ENCODE measurements at places on chromosomes 3 and 15.
A peak's percentile ranks its signal among the peaks of the same experiment; 100 is the strongest.

DNA sequence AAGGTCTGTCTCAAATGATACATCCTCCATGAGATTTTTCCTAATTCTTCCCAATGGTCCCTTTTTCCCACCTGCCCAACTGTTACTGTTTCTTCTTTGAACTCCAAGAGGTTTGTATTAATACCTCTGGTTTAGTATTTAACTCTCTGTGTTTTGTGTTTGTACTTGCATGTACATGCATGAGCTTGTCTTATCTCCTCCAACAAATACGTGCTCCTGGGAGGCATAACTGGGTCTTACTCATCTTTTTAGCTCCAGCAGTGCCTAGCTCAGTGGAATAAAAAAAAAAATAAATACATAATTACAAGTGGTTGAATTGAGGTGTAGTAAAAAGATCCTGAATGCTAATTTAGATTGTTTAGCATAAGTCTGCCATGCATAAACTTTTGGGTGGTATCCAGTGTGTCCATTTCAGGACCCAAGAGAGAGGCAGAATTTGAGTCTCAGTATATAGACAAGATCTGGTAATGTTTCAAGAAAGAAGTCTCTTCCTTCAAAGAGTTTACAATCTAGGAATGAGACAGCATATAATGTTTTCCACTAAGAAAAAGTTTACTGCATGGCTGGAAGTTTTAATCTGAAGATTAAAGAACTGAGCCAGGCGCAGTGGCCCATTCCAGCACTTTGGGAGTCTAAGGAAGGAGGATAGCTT lies 1.7 kb upstream of the LYSMD2 start:
- DNase-seq: no peak

GRCh38 chr3:81726132-81726531 lies 35.3 kb downstream of the GBE1 start:
- no peak for DNase-seq

DNA sequence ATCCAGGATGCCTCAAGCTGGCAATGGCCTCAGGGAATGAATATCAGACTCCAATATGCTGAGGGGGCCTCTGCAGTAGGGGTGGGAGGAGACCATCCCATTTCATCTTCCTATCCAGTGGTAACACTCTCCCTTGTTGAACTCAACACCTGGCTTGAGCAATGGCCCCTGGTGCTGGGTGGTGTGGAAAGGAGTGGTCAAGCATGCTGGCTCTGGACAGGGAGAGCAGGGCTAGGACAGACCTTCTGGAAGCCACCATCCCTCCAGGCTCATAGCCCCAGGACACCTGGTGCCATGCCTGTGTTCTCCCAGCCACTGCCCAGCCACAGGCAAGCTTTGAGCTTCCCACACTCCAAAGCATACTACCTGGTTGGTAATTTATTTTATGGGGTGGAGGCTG lies 9.6 kb downstream of the DNAH1 start:
- DNase-seq: no peak

- DNase-seq: no peak
These were observed 9.8 kb downstream of the PLEKHO2 start for GRCh38 chr15:64851503-64851840.

GRCh38 chr3:48641396-48641795 lies 6.1 kb upstream of the SLC26A6 start:
- no peak for DNase-seq

- DNase-seq: no peak
These were observed 63.3 kb downstream of the ULK4 start for GRCh38 chr3:41898631-41899030.

GRCh38 chr3:187935623-187936156 lies 190.4 kb upstream of the BCL6 start:
- DNase-seq: peak; percentile 31

- no peak for DNase-seq
These were observed 42.5 kb downstream of the RAB7A start for GRCh38 chr3:128768471-128768870.

DNA sequence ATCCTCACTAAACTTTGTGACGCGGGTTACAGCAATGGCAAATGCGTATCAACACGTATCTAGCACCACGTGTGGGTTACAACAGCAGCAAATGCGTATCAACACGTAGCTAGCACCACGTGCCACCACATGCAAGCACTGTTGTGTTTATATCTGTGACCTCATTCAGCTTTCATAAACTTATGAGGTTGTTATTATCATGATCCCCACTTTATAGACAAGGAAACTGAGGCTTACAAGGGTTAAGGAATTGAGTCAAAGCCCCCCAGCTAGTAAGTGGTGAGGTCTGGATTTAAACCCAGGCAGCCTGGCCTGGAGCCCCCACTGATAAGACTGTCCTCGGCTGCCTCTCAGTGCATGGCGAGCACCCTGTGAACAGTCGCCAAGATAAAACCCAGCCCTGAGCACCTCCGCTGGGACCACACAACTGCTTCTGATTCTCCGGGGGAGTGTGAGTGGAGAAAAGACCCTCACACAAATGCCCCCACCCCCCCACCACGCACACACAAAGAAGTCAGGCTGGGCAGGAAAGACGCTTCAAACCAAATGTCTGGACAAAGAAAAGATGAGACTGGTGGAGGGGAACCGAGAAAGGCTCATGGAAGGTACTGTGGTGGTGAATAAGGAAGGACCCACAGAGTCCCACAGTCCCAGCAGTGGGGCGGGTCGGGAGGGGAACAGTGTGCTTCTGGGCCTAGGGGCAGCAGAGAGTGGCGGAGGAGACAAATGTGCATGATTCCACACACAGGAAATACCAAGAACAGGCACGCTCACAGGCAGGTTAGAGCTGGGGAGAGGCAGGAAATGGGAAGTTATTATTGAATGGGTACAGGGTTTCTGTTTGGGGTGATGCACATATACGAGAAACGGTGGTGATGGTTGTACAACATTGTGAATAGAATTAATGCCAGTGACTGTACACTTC lies 173.4 kb downstream of the XXYLT1 start:
- no peak for DNase-seq

DNA sequence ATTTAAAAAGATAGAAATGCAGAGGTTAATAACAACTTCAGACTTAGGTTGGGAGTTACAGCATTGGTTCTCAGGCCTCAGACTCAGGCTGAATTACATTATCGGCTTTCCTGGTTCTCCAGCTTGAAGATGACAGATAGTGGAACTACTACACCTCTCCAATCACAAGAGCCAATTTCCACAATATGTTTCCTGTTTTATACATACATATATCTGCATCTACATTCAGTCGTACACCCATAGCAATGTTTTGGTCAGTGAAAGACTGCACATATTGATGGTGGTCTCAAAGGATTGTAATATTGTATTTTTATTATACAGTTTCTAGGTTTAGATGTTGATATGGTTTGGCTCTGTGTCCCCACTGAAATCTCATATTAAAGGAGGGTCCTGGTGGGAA lies 35.4 kb downstream of the AADACL2 start:
- DNase-seq: no peak

DNA sequence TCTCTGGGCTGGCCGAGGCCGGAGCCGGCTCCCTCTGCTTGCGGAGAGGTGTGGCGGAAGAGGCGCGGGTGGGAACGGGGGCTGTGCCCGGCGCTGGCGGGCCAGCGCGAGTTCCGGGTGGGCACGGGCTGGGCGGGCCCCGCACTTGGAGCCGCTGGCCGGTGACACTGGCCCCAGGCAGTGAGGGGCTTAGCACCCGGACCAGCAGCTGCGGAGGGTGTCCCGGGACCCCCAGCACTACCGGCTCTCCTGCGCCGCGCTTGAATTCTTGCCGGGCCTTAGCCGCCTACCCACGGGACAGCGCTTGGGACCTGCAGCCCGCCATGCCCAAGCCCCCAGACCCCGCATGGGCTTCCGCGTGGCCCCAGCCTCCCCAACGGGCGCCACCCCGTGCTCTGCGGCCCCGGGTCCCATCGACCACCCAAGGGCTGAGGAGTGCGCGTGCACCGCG lies 736.3 kb upstream of the ARRDC4 start:
- DNase-seq: no peak

GRCh38 chr15:49817100-49817499 lies 196.3 kb downstream of the DTWD1 start:
- no peak for DNase-seq

- DNase-seq: no peak
These were observed 48.3 kb upstream of the CTDSPL start for GRCh38 chr3:37813403-37813802.
